ENCODE measurements at places on chromosomes 6 and 20.

DNA sequence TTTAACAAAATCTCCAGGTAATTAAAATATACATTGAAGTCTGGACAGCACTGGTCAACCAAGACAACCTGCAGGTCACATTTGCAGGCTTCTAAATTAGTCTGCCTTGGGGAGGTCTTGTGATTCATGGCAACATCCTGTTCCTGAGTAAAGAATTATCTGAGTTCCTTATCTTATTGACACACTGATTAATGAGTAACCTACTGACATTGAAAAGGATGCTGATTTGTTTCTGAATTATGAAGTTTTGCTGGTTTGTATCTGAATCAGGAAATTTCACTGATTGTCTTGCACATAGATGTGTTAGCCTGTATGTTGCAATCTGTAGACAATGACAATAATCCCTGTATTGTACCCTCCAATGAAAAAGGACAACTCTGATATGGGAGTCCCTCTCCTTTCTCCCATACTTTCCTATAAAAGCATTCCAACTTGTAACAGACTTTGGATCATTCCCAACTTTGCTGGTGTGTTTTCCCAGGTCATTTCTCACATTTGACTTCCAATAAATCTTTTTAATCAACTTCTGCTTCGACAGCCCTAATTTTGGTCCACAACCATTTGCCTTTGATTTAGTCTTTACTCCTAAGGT, 80.0 kb downstream of the LAMP5 start:
- no peak for DNase-seq

DNA sequence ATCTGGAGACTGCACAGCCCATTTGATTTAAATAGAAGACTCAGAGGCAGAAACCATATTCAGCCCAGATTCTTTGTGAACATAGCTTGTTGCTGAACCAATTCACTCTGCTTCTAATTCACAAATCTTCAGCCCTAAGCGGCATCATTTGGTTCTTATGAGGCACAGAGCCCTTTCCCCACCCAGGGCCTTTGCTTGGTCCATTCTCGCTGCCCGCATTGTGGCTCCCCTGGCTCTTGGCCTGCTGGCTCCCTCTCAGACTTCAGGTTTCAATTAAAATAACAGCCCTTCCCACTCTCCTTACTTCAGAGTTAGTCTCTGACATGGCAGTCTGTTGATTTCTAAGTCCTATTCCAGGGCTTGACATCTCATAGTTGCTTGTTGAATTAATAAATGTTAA, 9.4 kb upstream of the TMEM14A start:
- no peak for DNase-seq

GRCh38 chr20:57476084-57476526, 48.8 kb downstream of the CTCFL start:
- no peak for DNase-seq

- no peak for DNase-seq
These were observed 72.5 kb upstream of the SULF2 start for GRCh38 chr20:47857569-47858464.

DNA sequence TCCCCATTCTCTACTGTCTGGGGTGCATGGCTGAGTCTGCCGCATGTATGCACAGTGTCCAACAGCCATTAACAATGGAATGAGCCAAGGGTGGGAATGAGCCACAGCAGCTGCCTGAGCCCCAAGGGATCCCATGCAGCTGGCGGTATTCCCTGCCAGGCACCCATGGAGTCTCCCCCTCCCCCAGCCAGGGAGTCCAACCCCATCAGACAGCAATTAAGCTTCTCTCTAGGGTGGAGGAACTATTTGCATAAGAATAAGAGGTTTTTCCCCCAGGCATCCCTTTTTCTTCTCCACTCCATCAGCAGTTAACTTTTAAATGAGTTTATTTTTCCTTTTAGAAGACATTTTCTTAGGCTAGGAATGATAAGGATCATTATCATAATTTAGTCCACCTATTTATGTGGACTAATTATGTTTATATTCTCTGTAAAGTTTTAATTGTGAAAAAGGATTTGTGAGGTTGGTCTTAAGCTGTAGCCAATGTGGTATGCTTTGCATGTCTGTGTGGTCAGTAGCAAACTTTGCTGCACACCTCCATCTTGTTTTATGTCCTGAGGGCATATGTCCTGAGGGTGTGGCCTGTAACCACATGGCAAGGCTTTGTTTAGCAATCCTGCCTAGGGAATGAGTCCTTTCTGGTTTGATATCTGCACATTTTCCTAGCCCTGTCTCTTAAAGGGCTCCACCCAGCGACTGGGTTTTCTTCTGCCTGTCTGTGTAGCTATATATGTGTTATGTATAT, 158.9 kb upstream of the OLIG3 start:
- no peak for DNase-seq

DNA sequence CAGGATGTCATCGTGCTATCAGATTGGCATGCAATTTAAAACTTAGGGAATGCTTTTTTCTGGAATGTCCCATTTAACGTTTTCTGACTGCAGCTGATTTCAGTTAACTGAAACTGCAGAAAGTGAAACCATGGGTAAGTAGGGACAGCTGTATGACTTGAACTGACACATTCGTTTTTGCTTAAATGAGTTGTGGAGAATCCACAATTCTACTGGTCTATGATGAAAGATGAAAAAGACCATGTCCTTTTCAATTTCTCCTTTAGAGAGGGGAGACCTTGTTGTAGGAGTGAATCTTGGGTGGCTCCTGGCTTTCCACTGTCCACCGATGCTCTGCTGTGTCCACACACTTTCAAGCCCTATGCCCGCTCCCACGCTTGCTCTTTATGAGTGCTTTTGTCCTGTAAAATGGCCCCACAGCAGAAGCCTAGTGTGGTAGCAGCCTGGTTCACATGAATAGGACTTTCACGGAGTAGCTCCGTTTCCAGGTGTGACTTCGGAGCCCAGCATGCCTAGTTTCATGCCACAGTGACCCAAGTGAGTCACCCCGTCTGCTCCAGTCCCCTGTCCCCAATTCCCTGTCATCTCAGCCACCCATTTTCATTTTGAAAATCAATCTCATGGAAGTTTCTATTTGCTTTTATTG, 21.9 kb downstream of the DYNLT1 start:
- no peak for DNase-seq

DNA sequence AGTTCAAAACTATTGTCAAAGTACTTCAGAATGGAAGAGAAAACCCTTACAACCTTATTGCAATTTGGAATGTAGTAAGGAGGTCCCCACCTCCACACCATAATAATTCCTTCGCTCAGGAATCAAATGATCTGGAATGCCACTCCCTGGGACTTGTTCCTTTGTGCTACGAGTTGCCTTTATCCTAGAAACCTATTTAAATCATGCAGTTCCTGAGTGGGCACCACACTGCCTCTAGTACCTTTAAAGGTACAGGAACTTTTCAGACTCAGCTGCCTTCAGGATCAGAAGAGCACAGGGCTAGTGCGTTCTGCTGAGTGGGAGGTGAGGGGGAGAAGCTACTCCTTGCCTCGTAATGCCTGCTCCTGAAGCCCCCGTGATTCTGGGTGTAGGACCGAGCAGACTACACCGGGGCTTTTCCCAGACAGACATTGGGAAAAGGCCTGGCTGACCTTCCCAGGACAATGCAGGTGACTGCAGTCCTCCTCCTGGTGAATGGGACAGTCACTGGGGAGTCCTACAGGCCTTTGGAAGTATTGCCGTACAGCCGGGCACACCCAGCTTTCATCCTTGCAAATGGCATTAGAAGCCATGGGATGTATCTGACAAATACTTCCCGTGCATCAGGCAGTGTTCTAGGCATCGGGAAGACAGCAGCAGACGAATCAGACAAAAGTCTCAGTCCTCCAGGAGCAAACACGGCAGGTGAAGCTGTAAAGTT, 11.8 kb upstream of the TUBB2B start:
- no peak for DNase-seq

DNA sequence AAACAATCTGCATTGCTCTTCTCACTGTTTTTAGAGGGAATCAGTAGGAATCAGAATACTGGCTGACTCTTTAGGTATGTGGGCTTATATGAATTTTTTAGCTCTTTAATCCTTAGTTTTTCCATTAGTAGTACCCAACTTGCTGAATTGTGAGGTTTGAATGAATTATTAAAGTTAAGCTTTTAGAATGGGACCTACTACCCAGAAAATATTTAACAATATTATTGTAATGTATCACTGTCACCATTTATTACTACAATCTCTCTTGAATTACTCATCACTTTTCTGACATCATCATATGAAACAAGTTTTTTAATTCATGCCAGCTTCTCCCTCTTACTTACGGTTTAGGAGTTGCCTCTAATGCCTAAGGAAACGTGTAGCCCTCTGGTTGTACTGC, 212.7 kb downstream of the BCKDHB start:
- DNase-seq = no peak

DNA sequence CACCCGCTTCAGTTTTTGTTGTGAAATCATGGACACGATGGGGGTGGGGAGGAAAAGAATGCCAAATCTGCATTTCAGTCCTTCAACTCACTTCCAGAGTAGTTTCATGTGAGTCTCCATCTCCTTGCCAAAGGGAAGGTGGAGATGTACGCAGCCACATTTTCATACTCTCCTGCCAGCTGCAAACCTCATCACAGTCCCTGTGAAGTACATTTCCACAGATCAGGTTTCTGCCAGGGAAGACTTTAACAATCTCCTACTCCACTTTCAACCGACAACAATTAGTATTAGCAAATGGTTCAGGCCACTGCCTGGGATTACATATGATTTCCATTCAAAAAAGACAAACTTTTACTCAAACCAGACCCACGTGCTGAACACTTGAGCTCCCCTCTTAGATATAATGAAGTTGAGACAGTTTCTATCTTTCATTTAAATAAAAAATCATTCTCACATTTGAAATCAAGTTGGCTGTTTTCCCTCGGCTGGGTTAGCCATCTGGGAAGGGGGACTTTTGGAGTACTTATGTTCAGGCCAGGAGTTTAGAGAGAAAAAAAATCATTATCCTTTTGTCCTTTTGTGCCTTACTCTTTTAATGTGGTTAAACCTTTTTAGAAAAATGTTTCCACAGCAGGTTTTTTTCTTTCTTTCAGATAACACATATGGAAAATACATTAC, 51.0 kb upstream of the CEP162 start:
- no peak for DNase-seq

- no peak for DNase-seq
These were observed 68.8 kb downstream of the CDS2 start for GRCh38 chr20:5195655-5196054.

DNA sequence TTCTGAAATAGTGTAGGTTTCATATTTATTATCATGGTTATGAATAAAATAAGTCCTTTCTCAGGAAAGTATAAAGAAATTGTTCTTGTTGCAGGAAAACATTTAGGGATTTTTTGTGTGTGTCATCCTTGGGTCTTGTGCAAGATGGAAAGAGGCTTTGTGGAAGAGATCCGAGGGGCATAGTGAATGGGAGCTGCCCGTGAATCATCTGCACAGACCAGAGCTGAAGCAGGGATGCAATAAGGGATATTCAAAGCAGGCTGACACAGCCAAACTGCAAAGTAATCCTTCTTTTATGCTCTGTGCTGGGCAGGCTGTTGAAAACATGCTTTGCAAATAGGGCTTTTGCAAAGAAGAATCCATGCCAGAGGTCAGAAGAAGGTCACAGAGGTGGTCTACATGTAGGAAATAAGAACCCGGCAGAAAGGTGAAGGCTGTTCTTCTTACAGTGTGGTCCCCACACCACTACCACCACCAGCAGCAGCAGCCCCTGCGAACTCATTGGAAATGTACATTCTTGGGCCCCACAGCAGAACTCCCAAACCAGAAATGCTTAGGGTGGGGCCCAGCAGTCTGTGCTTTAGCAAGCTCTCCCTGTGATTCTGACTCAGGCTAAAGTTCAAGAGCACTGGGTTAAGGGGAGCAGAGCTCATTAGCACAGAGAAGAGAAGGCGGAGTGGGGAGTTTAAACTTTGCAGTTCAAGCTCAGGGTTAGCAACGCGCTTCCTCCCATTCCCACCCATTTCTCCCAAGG, 237.6 kb downstream of the QKI start:
- no peak for DNase-seq

DNA sequence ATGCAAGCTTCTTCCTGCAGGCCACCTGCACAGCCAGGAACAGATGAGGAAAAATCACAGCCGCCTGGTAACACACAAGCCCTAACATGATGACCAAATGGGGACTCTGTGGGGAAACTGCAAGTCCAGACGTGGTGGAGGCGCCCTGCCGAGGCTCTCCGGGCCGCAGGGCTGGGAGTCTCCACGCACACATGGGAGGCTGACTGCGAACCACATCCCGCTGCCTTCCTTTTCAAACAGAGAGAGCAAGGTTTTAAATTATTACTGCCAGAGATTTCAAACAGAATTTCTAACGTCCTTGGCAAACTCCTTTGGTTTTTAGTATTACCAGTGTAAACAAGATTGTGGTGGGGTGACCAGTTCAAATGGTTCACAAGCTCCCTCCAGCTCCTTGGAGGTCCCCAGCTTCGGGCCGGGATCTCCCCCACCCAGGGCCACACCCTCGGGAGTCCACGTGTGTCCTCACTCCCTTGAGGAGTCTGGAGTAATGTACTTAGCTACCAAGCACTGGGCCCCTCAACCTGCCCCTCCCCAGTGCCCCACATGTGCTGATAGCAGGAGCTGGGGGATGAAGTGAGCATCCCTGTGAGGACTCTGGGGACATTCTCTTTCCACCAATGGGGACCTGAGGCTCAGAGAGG, 252.7 kb downstream of the TAF4 start:
- DNase-seq = no peak

DNA sequence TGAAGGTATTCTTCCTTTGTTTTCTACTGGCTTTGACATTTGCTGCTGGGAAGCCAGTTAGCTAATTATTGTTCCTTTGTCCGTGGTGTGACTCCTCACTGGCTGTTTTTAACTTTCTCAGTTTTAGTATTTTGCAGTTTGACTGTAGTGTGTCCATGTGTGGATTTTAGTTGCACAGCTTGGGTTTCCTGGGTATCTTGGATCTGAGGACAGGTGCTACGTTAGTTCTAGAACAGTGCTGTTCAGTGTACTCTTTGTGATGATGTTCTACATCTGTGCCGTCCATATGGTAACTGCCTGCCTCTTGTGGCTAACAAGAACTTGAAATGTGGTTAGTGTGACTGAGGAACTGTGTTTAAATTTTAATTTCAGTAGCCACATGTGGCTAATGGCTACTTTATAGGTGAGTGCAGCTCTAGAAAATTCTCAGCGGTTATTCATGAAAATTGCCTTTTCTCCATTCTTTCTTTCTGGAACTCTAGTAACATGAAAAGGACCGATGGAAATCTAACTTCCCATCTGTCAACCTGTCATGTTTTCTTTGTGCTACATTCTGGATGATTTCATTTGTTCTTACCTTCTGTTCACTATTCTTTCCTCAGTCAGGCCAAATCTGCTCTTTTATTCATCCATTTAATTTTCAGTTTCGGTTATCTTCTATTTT, 7.4 kb downstream of the SNX9 start:
- DNase-seq = no peak

- DNase-seq = no peak
These were observed 18.2 kb downstream of the TCF15 start for GRCh38 chr20:591941-592340.

- no peak for DNase-seq
These were observed 4.0 kb upstream of the RBCK1 start for GRCh38 chr20:404088-404487.

DNA sequence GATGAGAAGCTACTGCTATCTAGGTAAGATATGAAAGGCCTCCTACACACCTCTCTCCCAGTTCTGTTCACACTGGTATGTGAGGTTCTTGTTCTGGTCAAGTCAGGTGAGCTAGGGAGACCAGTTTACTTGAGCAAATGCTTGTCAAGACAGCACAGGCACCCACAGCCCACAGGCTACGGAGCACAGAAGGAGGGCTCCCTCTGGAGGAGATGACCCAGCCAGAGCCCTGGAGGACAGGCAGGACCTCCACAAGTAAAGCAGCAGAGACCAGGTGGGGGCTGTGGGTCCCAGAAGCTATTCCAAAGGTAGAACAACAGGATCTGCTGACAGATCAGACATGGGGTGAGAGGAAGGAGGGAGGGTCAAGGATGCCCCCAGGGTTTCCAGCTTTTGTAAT, 13.2 kb downstream of the MMP24OS start:
- DNase-seq = no peak

- no peak for DNase-seq
These were observed 62.4 kb downstream of the PRSS35 start for GRCh38 chr6:83574783-83575182.

All from NCI-H2107 (cell line).